ENCODE measurements at places on chromosomes 13 and 19.

DNA sequence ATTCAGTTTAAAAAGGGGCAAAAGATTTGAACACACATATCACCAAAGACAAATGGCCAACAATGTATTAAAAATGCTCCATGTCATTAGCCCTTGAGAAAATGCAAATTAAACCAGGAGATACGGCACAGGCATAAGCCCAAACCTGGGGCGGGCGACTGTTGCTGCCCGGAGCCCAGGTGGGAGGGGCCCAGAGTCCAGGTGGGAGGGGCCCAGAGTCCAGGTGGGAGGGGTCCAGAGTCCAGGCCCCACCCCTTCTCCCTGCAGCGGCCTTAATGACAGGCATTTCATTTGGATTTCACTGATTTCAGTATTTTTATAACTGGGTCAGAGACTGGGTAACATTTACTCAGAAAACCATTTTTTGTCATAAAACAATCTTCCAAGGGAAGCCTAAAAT, 78.2 kb downstream of the RASA3 start:
- DNase-seq: no peak

DNA sequence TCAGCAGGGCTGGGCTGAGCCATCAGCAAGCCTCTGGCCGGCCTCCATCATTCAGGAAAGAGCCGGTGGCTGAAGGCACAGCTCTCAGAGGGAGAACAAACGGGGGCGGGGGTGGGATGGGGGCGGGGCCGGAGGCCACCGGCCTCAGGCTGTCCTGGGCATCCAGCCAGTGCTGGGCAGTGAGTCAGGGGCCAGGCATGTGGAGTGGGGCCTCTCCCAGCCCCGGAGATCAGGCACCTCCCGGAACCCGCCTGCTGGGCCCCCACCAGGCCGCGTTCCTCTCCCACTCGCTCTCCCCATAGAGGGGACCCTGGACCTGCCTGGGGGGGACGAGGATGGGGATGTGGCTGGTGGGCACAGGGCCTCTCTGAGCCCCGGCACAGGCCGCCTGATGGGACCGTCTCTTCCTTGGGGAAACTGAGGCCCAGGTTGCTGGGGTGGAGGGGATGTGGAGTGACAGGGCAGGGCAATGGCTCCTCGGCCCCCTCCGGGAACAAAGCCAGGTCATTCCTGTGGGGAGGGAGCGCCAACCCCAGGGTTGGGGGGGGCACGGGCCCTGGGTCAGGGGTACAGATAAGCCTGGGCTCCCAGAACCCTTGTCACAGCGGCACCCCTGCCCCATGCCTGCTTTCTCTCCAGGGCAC, 12.9 kb downstream of the SPC24 start:
- no peak for DNase-seq

GRCh38 chr19:8573316-8573715, 3.9 kb downstream of the MYO1F start:
- DNase-seq: no peak

GRCh38 chr13:80341756-80342370, 937 bp upstream of the SPRY2 start:
- DNase-seq: peak; percentile 76

DNA sequence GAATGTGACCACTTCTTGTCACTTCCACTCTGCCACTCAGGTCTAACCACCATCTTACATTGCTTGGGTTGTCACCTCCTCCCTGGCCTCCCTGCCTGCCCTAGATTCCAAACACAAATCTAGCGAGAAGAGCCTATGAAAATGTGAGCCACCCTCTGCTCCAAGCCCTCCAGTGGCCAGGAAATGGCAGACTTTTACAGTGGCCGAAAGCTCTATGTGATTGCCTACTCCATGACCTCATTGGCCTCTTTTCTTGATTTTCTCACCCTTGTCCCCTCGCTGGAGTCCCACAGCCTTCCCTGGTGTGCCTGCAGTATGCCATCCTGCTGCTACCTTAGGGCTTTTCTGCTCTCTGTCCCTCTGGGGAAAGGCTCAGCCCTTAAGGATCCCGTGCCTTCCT, 84.2 kb downstream of the LRCH1 start:
- DNase-seq: no peak

GRCh38 chr13:25286969-25287961, at the start of gene MTMR6:
TSS of gene MTMR6 (minus strand) at chr13:25287488. CDS start at chr13:25287247, 241 bp downstream.
- peak; percentile 97 for DNase-seq

DNA sequence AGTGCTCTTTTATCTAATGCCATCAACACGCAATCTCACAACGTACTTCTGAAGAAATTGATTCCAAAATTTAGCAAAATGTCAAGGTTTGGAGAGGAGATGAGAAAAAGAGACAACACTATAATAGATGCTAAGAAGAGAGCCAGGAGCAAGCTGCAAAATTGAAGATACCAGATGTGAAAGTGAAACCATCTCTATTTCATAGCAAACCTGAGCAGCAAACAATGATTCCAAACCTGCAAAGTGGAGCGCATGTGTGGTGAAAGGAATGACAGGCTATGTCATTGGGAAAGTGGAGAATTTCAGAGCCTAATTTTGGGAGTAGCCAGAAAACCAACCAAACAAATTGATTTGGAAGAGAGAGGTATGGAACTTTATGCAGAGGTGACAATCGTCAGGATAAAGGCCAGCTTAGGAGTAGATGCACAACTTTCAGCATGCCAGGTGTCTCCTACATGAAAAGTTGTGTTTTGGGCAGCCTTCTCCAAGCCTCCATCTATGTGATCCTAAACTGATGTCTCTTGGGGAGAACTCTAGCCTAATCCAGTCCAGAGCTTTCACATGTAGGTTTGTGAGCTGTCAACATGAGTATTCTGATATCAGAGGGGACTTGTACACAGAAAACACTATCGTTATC, 158.4 kb upstream of the FNDC3A start:
- no peak for DNase-seq

DNA sequence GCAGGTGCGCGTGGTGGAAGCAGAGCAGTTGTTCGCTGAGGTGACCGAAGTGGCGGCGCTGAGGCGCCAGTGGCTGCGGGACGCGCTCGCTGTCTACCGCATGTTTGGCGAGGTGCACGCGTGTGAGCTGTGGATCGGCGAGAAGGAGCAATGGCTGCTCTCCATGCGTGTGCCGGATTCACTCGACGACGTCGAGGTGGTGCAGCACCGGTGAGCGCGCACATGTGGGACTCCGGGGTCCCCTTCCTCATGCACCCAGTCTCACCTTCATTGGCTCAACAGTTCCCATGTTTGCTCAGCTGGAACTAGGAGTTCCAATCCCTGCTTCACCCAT, 46.5 kb downstream of the SPTBN4 start:
- DNase-seq: no peak

GRCh38 chr19:39409208-39410016, 2.8 kb downstream of the ZFP36 start:
- peak; percentile 87 for DNase-seq

GRCh38 chr19:4518345-4519171, at the start of gene PLIN4:
TSS of gene PLIN4 (minus strand) at chr19:4518486. CDS start at chr19:4518272, 214 bp downstream.
- peak; percentile 59 for DNase-seq

- DNase-seq: no peak
These were observed 423.5 kb upstream of the ATXN8OS start for GRCh38 chr13:69683921-69684686.

DNA sequence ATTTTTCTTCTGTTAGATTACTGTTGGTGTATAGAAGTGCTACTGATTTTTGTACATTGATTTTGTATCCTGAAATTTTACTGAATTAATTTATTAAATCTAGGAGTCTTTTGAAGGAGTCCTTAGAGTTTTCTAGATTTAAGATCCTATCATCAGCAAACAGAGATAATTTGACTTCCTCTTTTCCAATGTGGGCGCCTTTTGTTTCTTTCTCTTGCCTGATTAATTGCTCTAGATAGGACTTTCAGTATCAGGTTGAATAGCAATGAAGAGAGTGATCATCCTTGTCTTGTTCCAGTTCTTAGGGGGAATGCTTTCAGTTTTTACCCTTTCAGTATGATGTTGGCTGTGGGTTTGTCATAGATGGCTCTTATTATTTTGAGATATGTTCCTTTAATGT, 5.6 kb upstream of the CD33 start:
- DNase-seq: no peak

DNA sequence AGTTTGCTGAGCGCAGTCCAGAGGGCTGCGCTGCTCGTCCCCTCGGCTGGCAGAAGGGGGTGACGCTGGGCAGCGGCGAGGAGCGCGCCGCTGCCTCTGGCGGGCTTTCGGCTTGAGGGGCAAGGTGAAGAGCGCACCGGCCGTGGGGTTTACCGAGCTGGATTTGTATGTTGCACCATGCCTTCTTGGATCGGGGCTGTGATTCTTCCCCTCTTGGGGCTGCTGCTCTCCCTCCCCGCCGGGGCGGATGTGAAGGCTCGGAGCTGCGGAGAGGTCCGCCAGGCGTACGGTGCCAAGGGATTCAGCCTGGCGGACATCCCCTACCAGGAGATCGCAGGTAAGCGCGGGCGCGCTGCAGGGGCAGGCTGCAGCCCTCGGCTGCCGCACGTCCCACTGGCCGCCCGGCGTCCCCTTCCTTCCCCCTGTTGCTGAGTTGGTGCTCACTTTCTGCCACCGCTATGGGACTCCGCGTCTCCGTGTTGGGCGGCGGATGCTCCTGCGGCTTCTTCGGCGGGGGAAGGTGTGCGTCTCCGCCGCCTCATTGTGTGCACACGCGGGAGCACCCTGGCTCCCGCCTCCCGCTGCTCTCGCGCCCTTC, 772 bp downstream of the GPC6 start:
- DNase-seq: no peak

DNA sequence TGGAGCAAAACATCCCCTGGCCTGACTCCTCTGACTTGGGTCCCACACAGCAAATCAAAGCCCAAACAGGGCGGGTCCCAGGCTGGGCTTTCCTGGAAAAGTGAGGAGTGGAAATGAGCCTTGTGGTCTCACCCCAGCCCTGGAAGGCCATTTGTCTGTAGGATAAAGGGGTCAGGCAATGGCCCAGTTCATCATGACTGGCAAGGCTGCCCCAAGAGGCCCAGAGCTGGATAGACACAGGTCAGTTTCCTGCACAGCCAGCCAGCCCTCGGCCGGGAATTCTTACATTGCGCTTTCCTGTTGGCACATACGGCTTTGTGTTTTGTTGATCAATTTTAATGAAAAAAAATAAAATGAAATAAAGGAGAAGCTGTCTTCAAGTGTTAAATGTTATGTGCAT, 174.3 kb downstream of the TSHZ3 start:
- no peak for DNase-seq

DNA sequence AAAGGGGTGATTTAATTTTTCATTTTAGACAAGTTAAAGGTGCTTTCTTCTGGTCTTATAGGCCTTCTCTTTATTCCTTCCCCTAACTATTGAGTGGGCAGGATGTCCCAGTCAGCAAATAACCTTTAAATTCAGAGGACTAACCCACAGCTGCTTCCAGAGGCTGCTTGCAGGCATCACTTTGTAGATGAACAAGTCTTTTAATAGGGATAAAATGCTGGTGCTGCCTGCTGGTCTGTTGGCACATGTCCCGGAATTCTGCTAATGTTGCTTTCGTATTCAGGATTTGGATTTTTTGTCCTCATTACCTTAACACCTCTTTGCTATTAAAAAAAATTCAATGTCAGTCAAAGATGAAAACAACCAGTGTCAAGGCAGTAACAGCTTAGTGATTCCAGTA, 132.7 kb upstream of the KL start:
- no peak for DNase-seq

DNA sequence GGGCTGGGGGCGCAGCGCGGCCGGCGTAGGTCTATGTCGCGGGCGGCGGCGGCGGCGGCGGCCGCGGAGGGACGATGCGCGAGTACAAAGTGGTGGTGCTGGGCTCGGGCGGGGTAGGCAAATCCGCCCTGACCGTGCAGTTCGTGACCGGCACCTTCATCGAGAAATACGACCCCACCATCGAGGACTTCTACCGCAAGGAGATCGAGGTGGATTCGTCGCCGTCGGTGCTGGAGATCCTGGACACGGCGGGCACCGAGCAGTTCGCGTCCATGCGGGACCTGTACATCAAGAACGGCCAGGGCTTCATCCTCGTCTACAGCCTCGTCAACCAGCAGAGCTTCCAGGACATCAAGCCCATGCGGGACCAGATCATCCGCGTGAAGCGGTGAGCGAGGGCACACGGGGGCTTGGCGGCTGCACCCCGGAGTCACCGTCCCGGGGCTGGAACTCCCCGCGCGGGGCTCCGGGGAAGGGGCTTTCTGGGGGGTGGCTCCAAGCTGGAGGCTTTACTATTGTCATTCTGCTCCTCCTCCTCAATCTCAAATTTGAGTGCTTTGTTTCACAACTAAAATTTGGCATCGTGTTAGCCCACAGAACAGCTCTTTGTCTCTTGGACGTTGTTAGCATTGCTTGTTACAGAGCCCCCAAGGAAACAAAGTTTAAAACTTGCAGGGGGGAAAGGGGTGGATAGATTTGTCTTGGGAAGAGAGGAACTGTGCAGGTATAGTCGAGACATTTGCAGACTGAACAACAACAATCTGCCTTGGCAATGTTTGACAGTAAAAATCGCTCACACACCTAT, 630 bp downstream of the RAP2A start:
- peak; percentile 42 for DNase-seq

GRCh38 chr13:46288570-46289259, 77.0 kb downstream of the LRRC63 start:
- DNase-seq: peak; percentile 52

DNA sequence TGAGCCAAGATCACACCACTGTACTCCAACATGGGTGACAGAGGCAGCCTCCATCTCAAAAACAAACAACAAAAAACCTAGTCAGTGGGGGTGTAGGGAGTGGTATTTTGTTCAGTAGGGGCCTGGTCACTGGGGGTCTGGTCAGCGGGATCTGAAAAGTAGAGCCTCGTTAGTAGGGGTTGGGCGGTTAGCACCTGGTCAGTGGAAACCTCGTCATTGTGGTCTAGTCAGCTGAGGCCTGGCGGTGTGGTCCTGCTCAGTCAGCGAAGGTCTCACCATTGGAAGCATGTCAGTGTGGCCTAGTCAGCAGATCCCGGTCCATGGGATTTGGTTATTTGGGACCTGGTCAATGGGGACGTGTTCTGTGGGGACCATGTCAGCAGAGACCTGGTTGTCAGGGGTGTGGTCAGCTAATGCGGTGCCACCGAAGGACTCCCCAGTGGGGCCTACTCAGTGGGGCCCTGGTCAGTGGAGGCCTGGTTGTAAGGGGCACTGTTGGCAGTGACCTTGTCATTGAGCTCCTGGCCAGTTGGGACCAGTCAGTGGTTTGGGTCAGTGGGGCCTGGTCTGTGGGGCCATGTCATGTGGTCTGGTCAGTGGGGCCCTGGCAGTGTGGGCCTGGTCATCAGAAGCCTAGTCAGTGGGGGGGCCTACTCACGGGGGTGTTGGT, 63.0 kb upstream of the TPM4 start:
- DNase-seq: no peak

DNA sequence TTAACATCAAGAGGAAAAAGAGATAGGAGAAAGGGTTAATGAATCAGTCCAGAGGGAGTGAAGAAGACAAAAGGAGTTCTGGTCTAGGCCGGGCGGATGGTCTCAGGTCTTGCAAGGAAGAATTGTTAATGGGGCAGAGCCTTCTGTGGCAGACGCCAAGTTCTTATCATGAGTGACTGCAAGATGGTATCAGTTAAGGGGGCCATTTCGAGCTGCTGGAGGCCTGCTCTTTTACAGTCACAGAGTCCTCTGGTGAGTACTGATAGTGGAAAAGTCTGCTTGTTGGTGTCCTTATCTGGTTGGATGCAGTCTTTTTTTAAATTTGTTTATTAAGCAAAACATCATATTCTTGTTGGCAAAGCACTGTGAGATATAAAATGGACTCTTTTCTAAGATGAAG, 590.9 kb upstream of the SGCG start:
- no peak for DNase-seq
